ENCODE measurements at places on chromosomes 13 and 19. TPM values are rescaled to one million over a fixed set of nuclear protein-coding genes. Genes with fewer than 3 reads are reported as not detected.

The VSTM2B gene
- not detected for total RNA-seq

The TMEM238 gene
- not detected for total RNA-seq

The IGSF23 gene
- not detected for total RNA-seq

DNA sequence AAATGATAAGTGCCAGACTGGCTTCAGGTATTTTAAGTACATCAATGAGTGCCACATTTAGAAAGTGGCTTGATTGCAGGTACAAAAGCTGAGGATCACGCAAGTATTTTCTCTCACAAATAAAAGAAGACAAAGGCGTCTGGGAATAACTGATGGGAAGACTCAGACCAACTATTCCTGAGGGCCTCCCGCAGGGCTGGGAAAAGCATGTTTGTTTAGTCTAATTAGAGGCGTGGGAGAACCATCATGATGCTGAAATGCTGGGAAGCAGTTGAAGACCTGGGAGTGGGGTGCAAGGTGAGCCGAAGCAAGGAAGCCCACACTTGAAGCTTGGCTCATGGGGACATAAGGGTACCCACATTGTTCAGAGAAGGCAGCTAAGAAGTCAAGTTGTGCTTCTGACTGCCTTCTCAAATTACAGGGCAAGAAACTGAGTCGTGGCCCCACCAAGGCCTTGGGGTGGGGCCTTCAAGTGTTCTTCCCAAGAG, 536.0 kb downstream of the MYO16 start:
- no peaks in the 10 kb centered on the region for H3K36me3 ChIP-seq
- no peak overlapping the region for H3K27ac ChIP-seq
- H3K4me3 ChIP-seq = no peak overlapping the region
- no peaks in the 10 kb centered on the region for H3K4me1 ChIP-seq
- DNase-seq = no peak

- H3K36me3 ChIP-seq = peaks cover 53% of the 10 kb centered on the region
- H3K4me1 ChIP-seq = no peaks in the 10 kb centered on the region
- no peak overlapping the region for H3K27ac ChIP-seq
- H3K4me3 ChIP-seq = no peak overlapping the region
Observed at GRCh38 chr19:45419396-45419795, 4.3 kb downstream of the ERCC1 start.

DNA sequence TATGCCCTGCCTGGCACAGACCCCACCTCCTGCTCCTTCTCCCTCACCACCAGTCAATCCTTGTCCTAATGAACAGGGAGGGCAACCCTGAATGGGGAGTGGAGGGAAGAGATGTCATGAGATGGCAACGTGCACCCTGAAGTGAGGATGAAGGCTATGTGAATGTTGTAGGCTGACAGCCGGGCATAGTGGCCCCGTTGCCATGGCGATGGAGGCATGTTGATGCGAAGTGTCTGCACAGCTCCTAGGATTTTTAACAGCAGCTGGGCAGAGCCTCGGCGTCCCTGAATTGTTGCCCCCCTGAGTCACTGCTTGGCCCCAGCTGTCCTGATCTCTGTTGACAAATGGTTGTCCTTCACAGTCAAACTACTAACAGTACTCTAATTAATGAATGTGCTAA, 4.8 kb upstream of the ALOX5AP start:
- no peak overlapping the region for H3K27ac ChIP-seq
- H3K4me1 ChIP-seq = no peaks in the 10 kb centered on the region
- H3K27me3 ChIP-seq = no peaks in the 10 kb centered on the region
- DNase-seq = no peak
- H3K36me3 ChIP-seq = no peaks in the 10 kb centered on the region
